ENCODE measurements at places on chromosomes 13 and 19. TPM values are rescaled to one million over a fixed set of nuclear protein-coding genes. Genes with fewer than 3 reads are reported as not detected.

VSIG10L gene
- total RNA-seq, result 0.17 TPM

ADGRE2 gene
- 1.7 TPM for total RNA-seq

CEACAM21 gene
- total RNA-seq, result not detected

ATXN8OS gene
- total RNA-seq, result not detected

FCER2 gene
- not detected for total RNA-seq

MTUS2 gene
- total RNA-seq, result not detected

ZNF382 gene
- total RNA-seq, result 6.2 TPM

ZIC5 gene
- not detected for total RNA-seq

CALR3 gene
- not detected for total RNA-seq
